Stimulated activated CD8-positive, alpha-beta memory T cell treated with anti-CD3 and anti-CD28 coated beads, Interleukin-4, amount 100 ng/mL, for 1 hour (primary cell): ENCODE measurements at places on chromosomes 2 and 18.

DNA sequence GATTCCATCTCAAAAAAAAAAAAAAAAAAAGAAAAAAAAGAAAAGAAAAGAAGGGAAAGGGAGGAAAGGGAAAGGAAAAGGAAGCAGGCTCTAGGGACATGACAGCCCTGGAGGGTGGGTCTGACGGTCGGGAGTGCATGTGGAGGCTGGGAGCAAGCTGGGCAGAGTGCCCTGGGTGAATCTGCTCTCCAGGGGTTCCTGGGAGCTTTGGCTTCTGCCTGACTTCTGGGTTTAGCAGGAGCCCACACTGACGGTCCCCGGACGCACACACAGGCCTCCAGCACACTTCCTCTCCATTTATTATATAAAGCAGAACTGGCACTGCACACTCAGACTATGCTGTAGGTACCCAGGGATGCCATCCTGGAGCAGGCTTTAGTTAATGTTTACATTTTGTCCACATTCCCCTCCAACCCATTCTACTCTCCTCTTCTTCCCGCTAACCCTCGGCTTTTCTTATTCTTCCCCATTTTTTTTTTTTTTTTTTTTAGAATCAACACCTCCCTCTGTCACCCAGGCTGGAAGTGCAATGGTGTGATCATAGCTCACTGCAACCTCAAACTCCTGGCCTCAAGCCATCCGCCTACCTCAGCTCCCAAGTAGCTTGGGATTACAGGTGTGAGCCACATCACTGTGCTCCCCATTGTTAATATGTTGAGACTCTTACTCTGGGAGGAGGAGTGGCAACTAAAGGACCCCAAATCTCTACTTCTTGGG, 151.1 kb upstream of the SLC1A4 start:
- DNase-seq, result no peak

- no peak for DNase-seq
These were observed 915 bp downstream of the CUL3 start for GRCh38 chr2:224584111-224584784.

- DNase-seq, result no peak
These were observed 122.9 kb downstream of the ATAD2B start for GRCh38 chr2:23803965-23804542.

- DNase-seq, result no peak
These were observed 45.5 kb upstream of the ZSWIM2 start for GRCh38 chr2:186894478-186894877.

DNA sequence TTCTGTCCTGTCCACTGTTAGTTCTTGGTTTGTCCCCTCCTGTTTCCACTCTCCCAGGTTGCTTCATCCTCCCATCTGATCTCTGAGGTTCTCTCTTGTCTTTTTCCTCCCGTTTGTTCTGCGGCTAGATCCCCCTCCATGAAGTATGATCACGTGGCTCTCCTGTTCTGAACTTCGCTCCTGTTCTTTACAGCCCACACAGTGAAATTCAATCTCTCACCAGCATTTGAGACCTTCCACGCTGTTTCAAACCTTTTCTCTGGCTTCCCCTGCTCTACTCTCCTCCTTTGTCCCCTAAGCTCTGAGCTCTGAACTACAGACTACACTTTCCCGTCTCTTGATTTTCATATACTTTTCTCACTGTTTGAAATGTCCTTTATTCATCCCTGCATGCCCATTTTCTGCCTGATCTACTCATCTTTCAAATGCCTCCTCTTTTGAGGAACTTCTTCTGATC, 83.5 kb downstream of the OSBPL6 start:
- no peak for DNase-seq

GRCh38 chr2:75788902-75789301, 78.2 kb upstream of the GCFC2 start:
- no peak for DNase-seq

DNA sequence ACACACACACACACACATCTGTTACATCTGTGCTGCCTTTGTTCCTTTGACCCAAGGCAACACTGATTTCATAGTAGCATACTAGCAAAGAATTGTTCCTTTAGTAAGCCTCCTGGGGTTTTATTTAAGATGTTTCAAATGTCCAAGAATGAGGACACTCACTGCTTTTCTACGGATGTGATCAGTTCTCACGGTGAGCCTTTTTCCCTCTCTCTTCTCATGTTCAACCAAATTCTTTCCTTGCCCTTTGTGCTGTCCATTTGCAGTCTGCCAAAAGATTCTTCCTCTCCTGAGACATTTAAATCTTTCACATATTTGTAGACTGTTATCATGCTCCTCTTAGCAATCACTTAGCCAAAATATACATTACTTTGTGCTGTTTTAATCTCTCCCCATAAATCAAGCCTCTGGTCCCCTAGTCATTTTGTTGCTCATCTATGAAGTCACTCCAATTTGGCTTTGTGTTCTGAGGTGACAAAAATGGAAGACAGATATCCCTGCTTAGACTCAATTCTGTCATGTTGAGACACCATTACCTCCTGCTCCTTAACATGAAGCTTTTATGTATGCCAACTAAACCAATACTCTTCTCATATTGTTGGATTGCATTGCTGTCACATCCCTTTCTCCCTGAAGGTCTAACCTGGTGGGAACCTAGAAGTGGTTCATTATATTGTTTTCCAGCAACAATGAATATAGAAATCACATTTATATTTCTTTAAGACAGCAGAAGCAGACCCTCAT, 1605.3 kb upstream of the ACVR2A start:
- DNase-seq, result no peak

DNA sequence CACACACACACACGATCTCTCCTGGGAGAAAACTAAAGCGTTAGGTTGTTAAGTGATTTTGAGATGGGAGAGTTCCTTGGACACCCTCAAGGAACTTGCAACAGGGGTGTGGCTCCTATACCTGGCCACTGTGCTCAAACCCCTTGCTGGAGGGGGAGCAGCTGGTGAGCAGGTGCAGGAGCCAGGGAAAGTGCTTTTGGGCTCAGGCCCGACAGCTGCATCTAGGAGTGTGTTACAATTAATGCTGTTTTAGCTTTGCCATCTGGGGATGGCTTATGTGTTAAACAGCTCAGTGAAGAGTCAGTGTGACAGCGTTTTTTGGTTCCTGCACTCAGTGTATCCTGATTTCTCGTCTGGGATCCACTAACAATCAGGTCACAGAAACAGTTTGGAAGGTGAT, 510.8 kb downstream of the TRIB2 start:
- DNase-seq, result no peak

DNA sequence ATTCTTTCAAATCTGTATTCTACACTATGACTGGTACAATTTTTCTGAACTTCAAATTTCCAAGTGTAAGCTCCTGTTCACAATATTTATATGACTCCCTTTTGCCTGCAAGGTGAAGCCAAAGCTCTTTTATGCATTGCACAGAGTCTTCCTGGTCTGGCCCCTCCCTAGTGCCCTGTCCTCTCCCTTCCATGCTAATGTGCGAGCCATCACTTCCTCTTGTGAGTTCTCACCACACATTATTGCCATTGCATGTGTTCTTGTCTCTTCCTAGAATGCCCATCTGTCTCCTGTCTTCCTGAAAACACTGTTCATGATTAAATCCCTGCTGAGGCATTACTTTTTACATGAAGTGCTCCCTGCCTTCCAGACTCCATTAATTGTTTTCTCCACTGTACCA, 169.9 kb downstream of the MC4R start:
- no peak for DNase-seq

DNA sequence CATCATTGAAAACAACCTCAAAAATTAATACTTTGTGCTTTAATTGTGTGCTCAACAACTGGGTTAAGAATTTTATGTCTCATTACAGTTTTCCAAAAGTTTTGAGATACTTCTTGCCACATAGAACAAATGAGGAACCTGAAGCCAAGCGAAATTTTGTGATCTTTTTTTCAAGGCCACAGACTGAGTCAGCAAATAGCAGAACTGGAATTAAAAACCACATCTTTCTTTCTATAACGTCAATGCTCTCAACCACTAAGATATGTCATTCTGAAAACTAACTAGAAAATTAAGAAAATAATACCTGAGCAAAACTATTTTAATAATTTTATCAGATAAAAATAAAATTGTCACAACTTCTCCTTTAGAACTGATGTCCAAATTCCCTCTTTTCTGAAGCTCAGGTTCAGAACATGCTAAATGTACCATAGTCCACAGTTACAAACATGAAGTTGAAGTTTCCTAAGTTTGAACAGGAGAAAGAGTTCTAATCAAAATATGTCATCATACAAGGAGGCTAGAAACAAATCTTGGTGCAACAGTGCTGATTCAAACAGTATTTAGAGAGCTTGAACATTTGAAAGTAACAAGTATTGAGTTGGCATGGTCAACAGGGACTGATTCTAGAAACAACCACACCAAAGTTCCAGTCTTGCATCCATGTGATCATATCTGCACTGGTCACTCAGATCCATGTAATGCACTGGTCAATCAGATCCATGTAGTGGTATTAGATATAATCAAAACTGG, 27.6 kb upstream of the CALCRL start:
- DNase-seq, result no peak

GRCh38 chr18:26792661-26793060, 72.8 kb downstream of the AQP4 start:
- DNase-seq, result no peak

GRCh38 chr2:40028792-40029488, 249.9 kb upstream of the THUMPD2 start:
- DNase-seq, result no peak

- DNase-seq, result no peak
These were observed 13.9 kb downstream of the HDAC4 start for GRCh38 chr2:239386872-239387445.

- no peak for DNase-seq
These were observed 109.1 kb downstream of the HAUS1 start for GRCh38 chr18:46213295-46213694.

- no peak for DNase-seq
These were observed 31.9 kb downstream of the PPP4R3B start for GRCh38 chr2:55585451-55586080.

- no peak for DNase-seq
These were observed 135.2 kb downstream of the BARD1 start for GRCh38 chr2:214674278-214674677.

DNA sequence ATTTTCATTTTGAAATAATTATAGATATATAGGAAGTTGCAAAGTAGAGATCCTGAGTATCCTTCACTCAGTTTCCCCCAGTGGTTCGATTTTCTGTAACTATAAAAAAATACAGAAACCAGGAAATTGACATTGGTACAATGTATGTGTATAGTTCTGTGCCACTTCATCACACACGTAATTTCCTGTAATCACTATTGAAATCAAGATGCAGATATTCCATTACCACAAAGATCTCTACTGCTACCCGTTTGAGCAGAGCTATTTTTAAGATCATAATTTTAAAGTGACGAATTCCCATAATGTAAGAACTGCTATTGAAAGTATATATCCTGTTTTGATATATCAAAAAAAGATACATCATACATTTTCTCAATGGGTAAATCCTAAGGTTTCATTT, 142.3 kb downstream of the BABAM2 start:
- DNase-seq, result no peak

DNA sequence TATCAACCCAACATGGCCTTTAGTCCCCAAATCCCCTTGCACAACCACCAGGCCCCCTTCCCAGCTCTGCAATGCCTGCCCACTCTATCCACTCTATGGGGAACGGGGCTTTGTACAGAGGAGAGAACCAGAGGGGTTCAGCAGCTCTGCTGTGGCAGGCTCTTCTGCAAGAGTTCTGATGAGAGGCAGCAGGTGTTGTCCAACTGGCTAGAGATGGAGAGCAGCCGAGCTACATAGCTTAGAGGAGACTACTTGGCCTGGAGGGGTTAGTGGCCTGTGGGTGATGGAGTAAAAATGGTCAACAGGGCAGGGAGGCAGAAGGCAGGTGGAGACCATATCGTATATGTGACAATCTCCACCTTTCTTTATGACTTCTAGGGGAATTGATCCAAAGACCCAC, 103.0 kb downstream of the QPCT start:
- DNase-seq, result no peak

GRCh38 chr2:130762910-130763385, 7.6 kb downstream of the AMER3 start:
- DNase-seq, result no peak

- DNase-seq, result no peak
These were observed 202.3 kb downstream of the MREG start for GRCh38 chr2:215811003-215811402.

- no peak for DNase-seq
These were observed 42.9 kb upstream of the EML6 start for GRCh38 chr2:54680397-54681041.

- no peak for DNase-seq
These were observed 23.7 kb downstream of the METTL4 start for GRCh38 chr18:2547477-2548087.

DNA sequence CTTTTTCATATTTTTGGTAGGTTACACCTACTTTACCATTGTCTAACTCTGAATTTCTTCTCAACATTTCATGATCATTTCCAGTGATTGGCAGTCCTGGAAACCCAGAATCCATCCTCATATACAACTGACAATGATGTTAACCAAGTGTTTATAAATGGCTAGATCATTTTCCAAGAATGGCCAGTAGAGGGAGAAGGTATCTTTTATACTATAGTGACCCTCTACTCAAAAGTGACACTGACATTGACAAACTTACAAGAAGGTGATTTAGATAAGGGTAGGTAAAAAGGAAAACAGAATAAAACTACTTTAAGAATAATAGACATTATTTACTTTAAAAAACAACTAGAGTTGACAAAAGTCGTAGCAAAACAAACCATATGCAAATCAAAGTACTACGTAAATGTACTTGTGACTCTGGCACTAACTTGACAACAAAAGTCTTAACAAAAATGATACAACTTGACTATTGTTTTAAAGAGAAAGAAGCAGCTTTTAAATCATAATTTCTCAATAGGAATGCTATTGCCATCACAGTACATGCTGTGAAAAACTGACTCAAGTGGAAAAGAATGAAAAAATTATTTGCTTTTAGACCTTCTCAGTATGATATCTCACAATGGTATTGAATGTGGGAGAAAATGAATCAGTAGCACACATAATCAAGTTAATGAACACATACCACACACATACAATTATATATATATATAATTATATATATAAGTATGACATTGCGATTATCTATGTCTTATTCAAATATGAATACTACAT, 76.6 kb upstream of the GRB14 start:
- no peak for DNase-seq

DNA sequence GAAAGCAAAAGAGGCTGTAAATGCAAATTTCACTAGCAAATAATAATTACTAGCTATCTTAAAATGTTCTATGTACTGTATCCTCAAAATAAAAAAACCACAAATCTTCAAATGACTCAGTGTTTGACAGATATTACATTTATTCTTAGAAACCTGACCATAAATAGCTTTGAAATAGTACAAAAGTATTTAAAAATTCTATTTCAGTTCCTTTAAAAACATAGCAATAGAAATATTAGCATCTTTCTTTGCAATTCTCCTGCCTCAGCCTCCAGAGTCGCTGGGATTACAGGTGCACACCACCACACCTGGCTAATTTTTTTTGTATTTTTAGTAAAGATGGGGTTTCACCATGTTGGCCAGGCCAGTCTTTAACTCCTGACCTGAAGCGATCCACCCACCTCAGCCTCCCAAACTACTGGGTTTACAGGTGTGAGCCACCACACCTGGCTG, 50.6 kb downstream of the MSH6 start:
- DNase-seq, result no peak

DNA sequence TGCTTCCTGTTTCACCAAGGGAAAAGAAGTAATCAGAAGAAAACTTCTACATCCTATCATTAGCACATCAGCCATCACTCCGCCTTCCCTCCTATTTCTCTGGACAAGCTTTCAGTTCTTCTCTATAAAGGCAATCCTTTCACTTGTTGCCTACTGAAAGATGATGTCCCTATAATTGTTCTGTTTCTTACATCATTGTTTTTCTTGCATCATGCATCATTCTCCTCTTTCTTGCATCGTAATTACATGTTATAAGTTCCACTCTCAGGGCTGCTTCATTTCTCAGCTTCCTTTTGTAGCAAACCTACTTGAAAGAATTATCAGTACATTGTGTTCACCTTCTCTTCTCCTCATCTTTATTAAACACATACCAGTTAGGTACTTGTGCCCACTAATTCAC, 7.2 kb downstream of the SLC30A6 start:
- no peak for DNase-seq
